Activated B cell treated with CpG ODN at 0.5 μM for 24 hours (primary cell): ENCODE measurements at places on chromosomes 3 and 15.

DNA sequence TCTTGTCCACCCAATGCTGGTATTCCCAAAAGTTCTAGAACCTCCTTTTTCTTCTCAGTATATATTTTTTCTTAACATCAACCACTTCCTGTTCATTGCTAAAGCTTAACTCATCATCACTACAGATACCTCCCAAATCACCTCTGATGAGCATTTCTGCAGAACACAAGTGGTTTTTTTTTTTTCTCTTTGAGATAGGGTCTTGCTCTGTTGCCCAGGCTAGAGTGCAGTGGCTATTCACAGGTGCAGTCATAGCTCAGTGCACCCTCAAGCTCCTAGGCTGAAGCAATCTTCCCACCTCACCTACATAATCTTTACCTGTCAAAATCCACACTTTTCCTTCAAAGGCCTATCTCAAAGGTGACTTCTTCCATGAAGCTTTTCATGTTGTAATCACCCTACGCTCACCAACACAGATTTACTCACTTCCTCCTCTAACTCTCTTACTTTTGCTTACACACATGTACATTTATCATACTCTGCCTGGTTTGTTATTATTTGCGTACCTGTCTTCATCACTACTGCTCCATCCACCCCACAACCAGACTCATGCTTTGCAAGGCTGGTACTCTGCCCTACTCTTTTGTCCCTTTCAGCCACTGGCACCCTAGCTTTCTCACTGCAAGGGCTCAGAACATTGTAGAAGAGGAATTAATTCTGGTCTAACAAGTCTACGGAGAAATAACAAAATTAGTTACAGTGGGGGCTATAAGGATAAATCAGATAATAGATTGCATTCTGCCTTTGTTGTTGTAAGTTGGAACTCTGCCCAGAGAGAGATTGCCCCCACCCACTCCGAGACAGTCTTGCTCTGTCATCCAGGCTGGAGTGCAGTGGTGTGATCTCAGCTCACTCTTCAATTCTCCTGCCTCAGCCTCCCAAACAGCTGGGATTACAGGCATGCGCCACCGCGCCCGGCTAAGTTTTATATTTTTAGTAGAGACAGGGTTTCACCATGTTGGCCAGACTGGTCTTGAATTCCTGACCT lies 27.5 kb downstream of the HERC1 start:
- no peak for DNase-seq

GRCh38 chr3:20912406-20912805 lies 726.4 kb upstream of the SGO1 start:
- no peak for DNase-seq

GRCh38 chr3:149343951-149344350 lies 10.5 kb upstream of the TM4SF18 start:
- no peak for DNase-seq

DNA sequence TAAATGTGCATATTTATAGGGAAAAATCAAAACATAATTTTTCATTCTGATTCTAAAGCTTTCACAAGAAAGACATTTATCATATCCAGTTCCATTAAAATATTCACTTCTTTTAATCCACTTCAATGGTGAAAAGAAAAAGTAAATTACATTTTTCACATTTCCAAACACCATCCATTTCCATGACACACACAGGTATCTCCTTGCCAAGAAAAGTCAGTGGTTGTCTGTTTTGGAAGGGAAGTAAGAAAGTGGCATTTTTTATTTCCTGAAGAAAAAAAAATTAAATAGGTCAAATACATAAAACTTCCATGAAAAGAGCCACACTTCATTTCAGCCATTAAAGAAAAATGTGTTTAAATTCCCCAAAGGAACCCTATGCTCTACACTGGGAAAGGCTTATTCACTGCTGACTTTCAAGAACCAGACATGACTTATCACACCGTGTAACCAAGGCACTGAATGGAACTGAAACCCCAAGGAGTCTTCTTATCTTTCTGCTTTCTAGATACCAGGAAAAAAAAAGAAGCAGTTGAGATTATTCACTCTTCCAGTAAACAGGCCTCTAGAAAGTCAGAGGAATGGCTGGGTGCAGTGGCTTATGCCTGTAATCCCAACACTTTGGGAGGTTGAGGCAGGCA lies 44.5 kb downstream of the OSBPL10 start:
- no peak for DNase-seq

DNA sequence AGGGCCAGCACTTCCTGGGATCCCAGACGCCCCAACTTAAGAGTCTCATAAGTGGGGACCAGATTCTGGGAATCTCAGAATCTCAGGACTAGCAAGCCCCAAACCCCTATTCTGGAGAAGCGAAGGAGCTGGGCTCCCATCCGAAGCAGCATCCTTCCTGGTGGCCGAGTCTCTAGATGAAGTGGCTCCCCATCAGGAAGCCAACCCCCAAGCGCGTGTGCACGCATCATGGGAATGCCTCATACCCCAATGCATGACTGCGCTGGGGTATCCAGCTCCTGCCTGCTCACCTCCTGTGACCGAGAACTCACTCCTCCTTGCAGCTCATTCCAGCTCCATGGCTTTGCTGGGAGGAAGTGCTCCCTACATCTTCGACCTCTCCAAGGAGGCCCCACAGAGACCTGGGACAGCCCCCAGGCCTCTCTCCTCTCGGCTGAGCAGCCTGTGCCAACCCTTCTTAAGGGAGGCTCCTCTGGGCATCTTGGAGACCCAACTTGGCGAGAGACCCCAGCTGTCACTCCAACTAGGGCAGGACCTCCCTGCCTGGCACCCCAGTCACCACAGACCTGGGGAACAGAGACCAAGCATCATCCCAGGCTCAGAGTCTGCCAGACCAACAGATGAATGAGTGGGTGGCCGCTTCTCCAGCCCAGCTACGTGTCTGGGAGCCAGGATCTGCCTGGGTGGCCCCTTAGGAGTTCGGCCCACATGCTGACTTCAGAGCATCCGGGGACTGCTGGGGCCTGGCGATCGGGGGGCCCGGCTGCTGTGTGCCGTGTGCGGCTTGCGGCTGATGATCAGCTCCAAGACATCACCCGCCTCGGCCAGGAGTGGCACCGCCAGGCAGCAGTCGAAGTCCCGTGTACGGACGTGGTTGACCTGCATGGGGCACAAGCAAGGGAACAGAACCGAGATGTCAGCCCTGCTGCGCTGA lies 46.9 kb downstream of the GRIP2 start:
- DNase-seq, result no peak

DNA sequence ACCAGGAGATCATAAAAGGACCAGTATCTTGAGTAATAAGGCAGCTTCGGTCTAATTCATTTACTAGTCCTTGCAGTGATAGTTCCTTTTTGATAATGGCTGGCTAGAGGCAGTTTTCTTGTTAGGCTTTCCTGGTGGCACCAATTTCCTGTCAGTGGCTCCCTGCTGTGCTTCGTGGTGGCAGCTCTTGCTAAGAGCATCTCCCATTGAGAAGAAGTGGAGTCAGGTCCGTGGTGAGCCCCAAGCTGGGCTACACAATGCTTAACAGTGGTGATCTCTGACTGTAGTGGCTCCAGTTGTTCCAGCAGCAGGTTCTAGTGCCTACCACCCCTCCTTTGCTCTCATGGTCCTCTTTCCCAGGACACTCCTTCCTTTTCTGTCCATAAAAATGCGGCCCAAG lies 111.2 kb downstream of the RAP2B start:
- DNase-seq, result no peak

DNA sequence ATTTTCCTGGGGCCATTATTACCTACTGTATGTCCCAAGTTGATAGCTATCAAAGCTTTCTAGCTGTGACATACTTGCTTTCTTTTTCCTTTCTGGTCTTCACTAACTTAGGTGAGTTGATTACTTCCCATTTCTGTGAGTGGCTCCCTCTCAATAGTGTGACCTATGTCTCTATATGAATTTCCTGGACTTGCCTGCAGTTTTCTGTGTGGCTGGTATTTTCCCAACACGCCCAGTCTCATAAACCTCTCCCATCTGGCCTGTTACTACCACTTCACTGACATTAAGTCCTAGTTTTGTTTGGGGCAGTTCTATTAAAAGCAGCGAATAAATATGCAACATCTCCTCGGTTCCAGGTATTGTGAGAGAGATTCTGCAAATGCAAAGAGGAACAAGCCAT lies 671.2 kb downstream of the SI start:
- DNase-seq, result no peak

- DNase-seq, result no peak
These were observed 217.3 kb downstream of the TP63 start for GRCh38 chr3:189848395-189849040.

GRCh38 chr15:33310481-33311311 lies at the start of gene RYR3:
Gene RYR3 (plus strand): TSS chr15:33310967. CDS start chr15:33311046, 79 bp downstream.
- no peak for DNase-seq

GRCh38 chr3:176351408-176351807 lies 845.9 kb downstream of the TBL1XR1 start:
- DNase-seq, result no peak

GRCh38 chr15:81526029-81526428 lies 152.0 kb upstream of the TMC3 start:
- DNase-seq, result no peak
